ENCODE measurements at places on chromosomes 4 and X.

GRCh38 chr4:34178476-34178875, 2065.8 kb downstream of the ARAP2 start:
- DNase-seq = no peak

GRCh38 chr4:93532234-93532633, 296.3 kb upstream of the ATOH1 start:
- no peak for DNase-seq

DNA sequence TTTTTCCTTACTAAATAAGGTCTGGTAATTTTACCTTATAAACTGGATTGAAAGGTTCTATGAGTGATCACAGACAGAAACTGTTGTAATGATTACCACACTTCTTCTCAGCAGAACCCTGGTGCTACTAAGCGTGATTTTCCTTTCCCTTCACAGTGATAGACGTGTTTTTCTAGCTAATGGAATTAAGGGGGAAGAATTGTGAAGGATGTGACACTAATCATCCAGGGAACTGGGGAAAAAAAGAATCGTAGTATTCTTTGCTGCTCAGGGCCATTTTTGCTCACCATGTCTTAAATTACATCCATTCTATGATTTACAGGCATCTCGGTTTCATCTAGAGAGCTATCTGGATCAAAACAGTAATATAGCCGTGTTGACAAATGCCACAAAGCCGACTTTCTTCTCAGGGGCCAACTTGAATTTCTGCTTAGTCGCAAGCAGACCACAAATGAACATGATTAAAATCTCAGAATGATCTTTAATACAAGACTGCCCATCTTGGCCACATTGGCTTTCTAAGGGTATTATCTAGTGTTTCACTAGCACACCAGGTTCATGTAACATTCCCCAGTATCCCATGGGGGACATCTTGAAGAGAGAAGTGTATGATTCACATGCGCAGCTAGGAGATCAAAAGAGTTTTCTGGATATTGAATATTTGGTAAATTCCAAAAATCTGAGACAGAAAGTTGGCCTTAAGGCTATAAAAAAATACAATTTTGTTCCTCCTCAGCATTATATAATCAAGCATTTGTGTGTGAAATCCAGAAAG, 154.0 kb downstream of the UGT8 start:
- DNase-seq = no peak

DNA sequence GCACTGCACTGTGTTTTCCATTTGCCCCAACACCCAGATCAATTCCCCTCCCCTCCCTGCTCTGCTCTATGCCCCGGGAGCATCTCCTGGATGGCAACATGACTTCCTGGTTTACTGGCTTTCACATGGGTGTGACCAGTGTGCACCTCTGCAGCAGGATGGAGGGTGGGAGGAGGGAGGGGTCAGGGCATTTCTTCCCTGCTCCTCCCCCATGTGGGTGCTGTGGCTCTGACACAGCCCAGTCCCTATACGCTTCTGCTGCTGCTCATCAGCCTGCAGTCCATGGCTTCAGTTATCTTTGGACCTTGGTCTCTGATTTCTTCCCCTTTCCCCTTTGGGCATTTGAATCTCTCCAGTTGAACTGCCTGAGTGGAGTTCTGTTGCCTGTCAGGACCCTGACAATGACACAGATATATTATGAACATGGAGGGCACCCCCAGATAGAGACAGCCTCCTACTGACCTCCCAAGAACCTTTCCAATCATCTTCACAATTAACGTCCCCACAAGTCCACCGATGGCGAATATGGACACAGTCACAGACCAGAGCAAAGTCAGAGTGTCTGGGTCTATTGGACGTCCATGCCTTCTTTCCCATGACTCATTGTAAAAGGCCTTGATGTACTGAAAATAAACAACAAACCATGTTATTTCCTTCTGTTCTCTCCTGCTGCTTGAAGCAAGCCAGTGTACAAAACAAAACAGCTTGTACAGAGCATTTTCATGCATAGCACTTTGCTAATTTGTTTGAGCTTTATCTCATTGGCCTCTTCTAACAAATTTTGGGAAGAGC, 24.8 kb downstream of the SLC2A9 start:
- DNase-seq = no peak

- DNase-seq = no peak
These were observed 17.5 kb downstream of the RBBP7 start for GRCh38 chrX:16852617-16853179.

GRCh38 chr4:184959309-184959708, 59.0 kb upstream of the HELT start:
- no peak for DNase-seq

DNA sequence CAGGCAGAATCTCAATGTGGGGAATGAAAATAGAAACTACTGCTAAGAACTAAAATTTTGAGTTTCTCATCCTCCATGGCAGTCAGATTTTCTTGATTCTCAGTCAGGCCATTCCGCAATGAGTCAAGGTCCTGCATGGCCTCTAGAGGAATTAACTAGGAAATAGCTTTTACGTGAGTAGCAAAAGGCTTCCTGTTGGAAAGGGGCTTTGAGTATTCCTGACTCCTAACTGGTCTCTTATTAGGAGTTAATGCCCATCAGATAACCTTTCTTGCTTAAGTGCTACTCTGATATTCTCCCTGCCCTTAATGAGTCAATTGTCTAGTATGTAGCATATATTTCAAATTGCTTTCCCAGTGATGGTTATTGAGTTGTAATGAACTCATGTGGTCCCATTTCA, 65.7 kb upstream of the ARHGAP24 start:
- DNase-seq = no peak

DNA sequence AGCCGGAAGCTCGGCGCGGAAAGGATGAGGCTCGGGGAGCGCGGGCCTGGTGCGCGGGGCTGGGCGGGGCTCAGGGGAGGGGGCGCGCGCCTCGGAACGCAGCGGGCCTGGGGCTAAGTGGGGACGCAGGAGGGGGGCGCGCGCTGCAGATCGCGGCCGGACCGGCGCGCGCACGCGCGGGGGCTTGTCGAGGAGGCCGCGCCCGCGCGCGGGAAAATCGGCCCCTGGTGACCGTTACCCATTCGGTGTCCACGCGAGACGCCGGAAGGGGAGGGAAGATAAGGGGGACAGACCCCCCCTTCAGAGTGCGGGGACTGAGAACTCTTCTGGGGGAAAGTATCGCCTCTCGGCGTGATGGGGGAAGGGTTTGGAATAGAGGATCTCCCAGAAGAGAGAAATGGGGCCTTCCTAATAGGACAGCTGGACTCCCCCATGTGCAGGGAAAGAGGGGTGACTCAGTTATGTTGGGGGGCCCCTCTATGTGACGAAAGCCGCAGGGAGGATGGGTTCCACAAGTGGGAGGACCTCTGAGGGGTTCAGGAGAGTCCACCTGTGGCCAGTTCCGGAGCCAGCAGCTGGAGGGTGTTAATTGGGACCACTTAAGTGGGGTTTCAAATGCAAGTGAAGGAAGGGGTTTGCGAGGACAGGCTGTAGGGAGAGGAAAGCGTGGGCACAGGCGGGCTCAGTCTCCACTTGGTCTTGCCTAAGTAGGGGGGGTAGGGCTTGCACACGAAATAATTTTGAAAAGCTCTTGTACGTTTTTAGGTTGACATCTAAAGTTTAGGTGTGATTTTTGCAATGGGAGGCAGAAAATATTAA, 584 bp downstream of the SUV39H1 start:
- DNase-seq = no peak

GRCh38 chrX:31060016-31060415, 11.8 kb downstream of the FTHL17 start:
- no peak for DNase-seq

DNA sequence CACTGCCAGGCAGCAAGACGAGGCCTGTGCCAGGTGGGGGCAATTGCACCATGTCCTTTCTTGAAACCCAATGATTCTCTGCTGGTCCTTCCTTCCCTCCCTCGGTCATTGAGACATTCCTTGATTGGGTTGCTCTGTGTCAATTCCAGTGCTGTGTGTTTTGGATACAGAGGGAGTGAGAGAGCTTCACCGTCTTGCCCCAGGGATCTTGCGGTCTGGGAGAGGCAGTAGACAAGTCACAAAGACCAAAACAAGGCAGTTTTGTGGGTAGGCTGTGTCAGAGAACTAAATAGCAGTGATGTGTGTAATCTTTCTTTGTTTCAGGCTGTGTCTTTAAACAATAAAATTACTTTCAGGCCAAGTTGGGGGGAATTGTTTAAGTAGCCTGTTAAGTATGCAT, 38.8 kb upstream of the TADA2B start:
- DNase-seq = peak; percentile 75

DNA sequence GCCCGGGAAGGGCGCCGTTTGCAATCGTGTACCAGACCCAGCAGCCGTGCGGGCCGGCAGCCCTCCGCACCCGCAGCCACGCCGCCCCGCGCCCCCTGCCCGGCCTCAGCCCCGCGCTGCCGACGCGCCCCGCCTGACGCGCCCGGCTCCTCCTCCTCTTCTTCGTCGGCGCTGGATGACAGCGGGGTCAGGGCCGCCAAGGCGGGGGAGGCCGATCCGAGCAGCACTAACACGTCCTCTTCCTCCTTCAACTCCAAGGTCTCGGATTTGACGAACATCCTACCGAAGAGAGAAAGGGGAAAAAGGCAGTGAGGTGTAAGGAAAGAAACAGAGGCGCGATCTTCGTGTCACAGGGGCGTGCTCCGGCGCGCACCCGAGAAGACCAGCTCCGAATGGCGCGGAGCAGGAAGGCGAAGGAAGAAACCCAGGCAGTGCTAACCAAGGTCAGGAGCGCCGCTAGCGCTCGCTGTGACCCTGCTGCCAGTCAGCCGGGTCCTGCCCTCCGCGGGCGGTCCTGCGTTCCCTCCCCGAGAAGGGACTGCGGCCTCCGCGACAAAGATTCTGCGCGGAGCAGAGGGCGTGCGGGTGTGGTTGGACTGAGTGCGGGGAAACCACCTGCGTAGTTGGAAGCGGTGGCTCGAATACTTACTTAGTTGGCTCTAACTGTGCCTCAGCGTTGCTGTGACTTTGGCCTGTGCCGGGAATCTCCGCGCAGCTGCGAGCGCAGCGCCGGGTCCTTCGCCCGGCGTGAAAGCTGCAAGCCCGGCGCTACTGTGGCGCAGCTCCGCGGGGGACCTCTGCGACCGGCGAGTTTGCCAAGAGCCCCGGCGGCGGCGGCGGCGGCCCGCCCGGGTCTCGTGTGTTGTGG, 548 bp downstream of the NEUROG2 start:
- no peak for DNase-seq

- DNase-seq = no peak
These were observed 38.6 kb upstream of the SORCS2 start for GRCh38 chr4:7153711-7154110.

- DNase-seq = no peak
These were observed 33.2 kb upstream of the SMS start for GRCh38 chrX:21907260-21907659.

- DNase-seq = no peak
These were observed 1.4 kb downstream of the ADGRL3 start for GRCh38 chr4:61201561-61201960.

- no peak for DNase-seq
These were observed 371.8 kb upstream of the GALNTL6 start for GRCh38 chr4:171441300-171441941.

GRCh38 chrX:15749642-15750610, 11.9 kb downstream of the CA5B start:
- DNase-seq = no peak

DNA sequence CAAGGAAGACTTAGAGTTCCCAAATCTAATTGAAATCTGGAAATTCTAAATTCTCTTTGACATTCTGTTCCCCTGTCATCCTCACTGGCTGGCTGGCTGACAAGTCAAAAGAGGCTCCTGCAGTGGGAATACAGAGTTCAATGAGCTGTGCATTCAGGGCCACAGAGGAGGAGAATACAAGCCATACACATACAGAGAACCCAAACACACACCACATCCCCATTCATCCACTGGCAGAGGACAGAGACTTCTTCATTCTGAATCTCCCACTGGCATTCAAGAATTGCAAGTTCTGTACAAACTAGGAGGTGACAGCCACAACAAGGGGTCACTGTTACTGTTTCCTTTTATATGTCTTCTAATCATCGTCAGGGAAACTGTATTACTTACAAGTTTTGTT, 49.7 kb downstream of the SAT1 start:
- no peak for DNase-seq

- DNase-seq = no peak
These were observed 1.7 kb downstream of the IL13RA1 start for GRCh38 chrX:118729042-118729652.

GRCh38 chr4:128770807-128771206, 38.7 kb upstream of the JADE1 start:
- DNase-seq = no peak

GRCh38 chrX:132077414-132077813, 50.4 kb downstream of the FRMD7 start:
- DNase-seq = no peak

DNA sequence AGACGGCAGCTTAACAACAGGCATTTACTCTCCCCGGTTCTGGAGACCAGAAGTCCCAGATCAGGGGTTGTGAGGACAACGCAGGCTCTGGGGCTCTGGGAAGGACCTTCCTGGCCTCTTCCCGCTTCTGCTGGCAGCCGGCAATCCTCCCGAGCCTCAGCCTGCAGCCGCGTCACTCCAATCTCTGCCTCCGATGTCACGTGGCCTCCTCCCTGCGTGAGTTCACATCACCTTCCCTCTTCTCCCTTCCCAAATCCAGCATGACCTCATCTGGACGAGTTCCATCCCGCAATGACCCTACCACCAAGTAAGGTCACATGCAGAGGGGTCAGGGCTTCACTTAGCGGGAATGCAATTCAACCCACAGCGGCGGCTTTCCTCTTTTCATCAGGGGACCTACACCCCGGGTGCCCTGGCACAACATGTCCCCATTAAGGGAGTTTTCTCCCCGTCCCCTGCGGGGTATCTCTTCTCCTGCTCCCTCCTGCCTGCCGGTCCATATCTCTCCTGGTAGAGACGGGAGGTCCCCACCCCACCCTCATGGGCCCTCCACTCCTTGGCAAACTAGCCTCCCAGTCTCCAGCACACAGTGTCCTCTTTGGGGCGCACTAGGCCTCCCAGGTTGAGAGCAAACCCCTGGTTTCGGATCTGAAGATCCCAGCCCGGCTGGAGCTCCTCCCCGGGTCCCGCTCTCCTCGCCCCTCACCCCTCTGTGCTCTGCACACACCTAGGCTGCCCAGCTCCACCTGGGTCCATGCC, 25.5 kb downstream of the ABLIM2 start:
- DNase-seq = no peak

DNA sequence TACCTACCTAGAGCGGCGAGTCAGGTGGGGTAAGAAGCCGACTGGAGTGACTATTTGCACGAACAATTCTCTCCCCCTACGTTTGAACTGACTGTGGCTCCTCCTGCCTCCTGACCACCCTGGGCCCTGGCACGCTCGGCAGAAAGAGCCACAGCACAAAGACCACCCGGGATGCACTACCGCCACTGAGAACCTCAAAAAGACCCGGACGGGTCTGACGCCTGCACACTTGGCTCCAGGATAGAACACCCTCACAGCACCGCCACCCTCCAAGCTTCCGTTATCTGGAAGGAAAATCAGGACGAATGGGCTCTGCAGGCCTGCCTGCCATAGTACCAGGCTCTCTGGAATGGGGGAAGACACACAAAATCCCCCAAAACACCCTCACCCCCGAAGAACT, 2.2 kb downstream of the LRPAP1 start:
- DNase-seq = no peak

DNA sequence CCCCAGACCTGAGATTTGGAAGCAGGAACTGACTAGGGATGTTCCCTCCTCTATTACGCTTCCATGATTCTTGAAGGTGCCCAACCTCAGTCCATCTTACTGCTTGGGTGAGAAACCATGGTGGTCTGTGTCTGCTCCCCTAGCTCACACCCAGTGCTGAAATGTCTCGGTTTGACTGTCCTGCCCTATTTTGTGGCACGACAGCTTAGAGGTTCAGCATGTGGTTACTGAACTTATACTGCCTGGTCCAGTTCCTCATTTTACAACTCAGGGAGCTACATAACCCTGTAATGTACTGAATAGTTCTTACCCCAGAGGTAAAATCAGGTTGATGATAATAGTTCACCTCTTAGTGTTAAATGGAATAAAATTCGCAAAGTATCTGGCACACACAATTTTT, 203.1 kb downstream of the RBM46 start:
- no peak for DNase-seq

Measured in epithelial cell of prostate (primary cell).